ENCODE measurements at places on chromosomes 7 and 10.

DNA sequence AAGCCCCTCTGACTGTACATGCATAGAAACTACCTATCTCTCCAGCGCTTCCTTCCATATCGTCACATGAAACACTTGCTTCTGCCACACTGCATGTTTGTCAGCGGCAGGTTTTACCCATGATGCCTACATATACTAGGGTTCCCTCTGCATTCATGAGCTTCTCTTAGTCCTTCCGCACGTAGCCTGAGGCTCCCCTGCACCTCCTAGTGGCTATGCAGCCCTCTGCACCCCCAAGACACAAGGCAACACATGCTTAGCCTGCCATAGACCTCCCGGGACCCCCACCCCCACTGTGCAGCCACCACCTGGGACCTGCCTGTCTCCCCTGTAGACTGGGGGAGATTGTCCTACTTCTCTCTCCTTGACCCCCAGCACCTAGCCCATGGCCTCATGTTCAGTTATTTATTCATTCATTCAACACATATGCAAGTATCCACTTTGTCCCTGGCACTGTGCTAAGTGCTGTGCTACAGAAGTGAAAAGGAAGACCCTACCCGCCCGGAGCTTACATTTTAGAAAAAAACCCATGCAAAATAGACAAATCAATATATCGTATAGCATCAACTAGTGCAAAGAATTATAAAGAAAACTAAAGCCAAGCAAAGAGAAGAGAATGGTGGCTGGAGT is 23.5 kb downstream of the TMEM273 start:
- no peak for DNase-seq

DNA sequence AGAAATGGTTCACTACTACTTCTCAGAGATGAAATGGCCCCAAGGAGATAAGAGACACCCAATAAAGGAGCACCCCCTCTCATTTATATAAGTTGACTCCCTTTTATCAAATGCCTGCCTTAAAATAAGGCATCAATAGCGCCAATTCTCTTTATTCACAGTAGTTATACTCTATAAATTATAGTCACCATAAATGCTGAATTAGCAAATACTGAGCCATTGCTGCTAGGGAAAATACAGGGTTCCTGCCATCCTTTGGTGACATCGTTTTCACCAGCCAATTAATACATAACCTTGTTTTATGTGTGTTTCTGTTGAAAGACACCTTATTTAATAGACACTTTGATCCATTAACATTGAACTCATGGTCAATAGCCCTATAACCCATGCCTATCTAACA is 28.6 kb downstream of the DCLRE1C start:
- no peak for DNase-seq

GRCh38 chr10:124267231-124267885 is 151.4 kb downstream of the OAT start:
- no peak for DNase-seq

DNA sequence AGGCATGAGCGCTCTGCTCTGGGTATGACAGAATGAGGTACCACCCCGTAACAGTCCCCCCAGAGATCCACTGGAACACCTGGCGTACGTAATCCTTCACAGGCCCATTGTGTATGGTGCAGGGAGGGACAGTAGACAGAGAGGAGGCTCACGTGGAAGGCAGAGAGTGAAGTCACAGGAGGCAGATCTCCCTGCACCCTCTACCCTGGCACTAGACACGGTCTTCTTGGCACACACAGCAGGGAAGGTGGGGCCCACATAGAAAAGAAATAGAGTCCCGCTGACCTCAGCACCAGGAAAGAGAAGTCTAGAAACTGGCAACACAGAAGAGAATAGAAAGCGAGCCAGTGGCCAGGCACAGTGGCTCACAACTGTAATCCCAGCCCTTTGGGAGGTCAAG is 51.9 kb downstream of the SLC29A4 start:
- DNase-seq = no peak

GRCh38 chr10:118692872-118693271 is 61.9 kb downstream of the CACUL1 start:
- no peak for DNase-seq

All from activated T-cell treated with anti-CD3 and anti-CD28 coated beads for 4 hours (primary cell).